Posterior vena cava (tissue), 2 donors: ENCODE measurements at places on chromosomes 11 and 22. TPM values are rescaled to one million over a fixed set of nuclear protein-coding genes. Genes with fewer than 3 reads are reported as not detected.
A peak's percentile ranks its signal among the peaks of the same experiment; 100 is the strongest.

GRCh38 chr11:134849833-134850232 lies 437.8 kb upstream of the B3GAT1 start:
- no peak for DNase-seq

DNA sequence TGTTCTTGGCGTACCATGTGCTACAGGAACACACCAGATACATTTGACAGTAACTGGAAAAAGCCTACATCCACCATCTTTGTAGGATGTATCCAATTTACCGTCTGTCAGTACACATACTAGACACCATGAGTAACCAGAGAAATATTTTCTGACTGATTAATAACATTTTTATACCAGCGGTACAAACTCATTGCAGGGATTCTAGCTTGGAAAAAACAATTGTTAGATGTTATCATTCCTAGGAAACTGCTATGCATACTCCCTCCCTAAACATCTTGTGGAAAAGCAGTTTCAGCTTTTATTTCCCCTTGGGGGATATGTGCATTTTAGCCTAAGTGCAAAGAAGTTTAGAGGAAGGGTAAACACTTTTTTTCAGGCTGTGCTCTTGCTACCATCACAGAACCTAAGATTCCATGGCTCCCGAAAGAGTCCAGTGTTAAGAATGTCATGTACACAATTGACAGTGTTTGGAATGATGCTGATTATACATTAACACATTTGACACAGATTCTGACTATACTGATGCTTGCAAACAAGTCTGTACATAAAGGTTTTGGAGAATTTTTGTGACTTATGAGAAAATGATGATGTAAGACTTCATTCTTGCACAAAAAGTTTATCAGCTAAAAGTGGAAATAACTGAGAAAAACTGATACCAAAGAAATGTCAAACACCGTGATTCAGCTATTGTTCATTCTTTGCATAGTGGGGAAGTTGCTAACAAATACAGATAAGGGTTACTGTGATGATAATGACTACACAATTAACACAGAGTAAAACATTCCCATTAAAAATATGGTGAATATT lies 23.7 kb downstream of the NCF4 start:
- no peak for DNase-seq

DNA sequence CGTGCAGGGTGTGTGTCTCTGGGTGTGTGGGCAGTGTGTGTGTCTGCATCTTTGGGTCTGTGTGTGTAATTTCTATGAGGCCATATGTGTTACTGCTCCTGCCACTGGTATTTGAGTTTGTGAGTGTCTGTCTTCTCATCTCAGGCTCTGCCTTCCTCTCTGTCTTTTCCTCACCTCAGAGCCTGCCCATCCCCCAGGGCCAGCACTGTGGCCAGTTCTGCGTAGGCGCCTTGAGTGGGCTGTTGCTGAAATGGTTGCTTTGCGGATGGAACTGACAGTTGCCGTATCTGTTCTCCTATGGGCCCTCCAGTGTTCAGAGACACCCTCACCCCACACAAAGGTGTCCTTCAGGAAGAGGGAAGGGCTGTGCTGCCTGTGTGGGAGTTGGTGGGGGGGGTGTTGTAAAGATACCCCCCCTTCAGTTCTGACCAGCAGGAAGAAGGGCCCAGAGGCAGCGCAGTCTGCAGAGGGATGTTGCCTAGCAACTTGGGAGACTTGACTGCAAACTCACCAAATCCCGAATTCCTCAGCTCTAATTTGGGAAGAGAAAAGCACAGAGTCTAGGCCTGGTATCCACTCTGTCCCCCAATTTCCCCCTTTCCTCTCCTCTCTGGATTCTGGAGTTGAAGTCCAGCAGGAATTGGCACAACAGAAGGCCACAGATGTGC lies 2.0 kb upstream of the NRGN start:
- DNase-seq = no peak

SPDYC gene
- total RNA-seq = not detected

GRCh38 chr11:59176330-59176729 lies 4.4 kb downstream of the DTX4 start:
- no peak for DNase-seq

- peak; percentile 76 for DNase-seq
Observed at GRCh38 chr11:68661014-68661413, 23.3 kb upstream of the GAL start.

DNA sequence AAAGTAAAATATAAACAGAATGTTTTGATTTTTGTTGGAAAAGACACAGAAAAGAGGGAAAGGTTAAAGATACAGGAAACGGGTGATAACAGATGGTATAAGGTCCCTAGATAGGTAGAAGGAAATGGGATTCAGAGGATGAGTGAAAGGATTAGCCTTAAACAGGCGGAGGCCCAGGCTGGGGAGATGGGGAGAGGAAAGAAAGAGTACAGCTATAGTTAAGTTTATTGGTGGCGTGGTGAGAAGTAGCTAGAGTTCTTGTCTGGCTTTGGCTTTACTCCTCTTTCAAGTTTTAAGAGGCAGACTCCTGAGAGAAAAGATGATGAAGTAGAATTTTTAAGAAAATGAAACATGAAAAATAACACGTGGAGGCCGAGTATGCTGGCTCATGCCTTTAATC lies 13.7 kb downstream of the ZBTB44 start:
- no peak for DNase-seq

DNA sequence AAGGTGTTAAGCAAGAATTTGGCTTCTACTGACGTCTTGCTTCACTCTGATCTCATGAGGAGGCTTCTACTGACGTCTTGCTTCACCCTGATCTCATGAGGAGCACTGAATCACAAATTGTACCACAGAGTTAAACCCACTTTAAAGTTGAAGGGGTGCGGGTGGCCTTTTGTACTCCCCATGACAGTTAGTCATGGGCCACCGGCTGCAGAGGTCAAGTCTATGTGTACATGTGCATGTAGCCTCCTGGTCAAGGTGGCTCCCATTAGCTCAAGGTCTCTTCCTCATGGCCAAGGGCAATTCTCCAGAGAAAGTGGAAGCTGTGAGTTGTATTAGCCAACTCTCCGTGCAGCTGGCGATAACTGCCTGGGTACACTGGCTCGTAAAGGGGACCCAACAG lies 23.1 kb upstream of the FZD4 start:
- DNase-seq = peak; percentile 84

BTG4 gene
- total RNA-seq = not detected

GRCh38 chr11:47136327-47136726 lies 40.4 kb downstream of the ARFGAP2 start:
- no peak for DNase-seq

DNA sequence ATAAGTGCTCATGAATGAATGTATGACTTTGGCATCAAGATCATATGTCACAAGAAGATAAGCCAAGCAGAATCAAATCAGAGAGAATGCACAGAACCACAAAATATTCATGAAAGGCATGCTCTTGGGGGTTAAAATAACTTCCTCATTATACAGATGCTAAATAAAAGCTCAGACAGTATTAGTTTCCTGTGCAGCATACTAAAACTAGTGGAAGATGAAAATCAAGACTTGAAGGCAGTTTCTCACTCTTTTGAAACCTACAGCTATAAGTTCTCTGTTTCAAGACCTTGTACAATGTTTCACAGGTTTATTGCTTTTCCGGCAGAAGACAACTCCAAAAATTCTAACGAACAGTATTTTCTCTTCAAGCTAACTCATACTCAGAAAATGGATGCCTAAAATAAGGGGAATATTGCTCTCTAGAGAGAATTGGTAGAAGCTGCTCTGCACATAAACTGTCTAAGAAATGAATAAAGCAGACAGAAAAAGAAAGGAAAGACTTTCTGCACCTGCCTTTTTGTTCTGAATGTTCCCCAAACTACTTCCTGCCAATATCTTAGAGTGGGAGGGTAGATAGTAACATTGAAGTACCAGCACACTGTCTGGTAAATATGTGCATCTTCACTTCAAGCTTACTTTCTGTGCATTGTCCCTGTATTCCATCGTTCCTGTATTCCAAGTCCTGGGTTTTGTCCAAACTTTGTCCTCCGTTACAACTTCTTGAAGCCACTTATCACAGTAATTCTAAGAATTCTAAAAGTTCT lies 639.4 kb upstream of the FAT3 start:
- no peak for DNase-seq

GRCh38 chr11:66477263-66478201 lies 2.7 kb upstream of the DPP3 start:
- no peak for DNase-seq

GRCh38 chr11:117410861-117411710 lies 83.4 kb downstream of the CEP164 start:
- peak; percentile 54 for DNase-seq

CHADL gene
- total RNA-seq = 1.8 TPM

DEPDC7 gene
- total RNA-seq = 1.4 TPM

GRCh38 chr11:121540627-121541026 lies 87.9 kb upstream of the SORL1-AS1 start:
- no peak for DNase-seq

MYRF gene
- total RNA-seq = 3.7 TPM

DNA sequence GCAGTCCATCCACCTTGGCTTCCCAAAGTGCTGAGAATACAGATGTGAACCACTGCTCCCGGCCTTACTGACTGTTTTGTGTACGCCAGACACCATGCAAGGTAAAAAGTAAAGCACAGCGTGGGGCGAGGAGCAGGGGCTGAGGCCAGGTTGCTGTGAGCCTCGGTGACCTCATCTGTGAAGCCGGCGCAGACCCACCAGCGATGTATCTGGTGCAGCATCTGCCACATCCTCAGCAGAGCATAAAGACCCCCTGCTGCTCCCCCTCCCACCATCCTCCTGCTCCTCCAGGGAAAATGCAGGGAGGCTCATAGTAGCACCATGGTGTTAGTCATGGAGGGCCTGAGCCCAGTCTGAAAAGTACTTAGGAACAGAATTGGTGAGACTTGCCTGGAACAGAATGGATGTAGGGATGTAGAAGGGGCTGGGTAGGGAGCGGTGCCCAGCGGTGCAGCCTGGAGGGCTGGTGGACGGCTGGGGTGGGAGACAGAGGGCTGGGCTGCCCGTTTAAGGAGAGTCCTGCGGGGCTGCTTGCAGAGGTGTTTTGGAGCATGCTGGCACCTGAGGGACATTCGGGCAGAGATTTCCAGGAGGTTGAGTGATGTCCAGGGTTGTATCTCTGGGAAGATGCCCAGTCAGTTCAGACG lies 462.4 kb downstream of the BRD1 start:
- peak; percentile 23 for DNase-seq

DNA sequence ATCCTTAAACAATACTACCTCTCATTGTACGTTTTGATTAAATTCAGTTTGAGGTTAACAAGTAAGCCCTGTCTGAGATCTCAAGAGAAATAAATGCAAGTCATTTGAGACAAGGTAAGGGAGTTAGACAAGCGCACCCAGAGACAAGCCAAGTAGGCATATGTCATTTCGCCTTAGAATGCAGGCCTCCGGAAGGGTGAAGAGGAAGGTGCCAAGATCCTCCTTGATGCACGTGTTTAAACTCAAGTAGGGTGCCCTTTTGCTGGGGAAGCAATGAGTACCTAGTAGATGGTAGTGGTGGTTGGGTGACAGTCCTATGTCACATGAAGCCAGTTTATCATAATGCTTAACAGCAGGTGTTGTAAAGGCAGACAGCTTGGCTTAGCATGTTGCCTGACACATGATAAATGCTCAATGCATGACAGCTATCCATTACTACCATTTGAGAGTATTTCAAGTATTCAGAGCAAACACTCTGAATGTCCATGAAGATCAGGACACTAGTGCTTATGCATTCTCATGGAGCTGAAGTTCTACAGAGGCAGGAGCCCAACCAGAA lies 415.9 kb downstream of the TMEM135 start:
- no peak for DNase-seq

OR10A2 gene
- not detected for total RNA-seq

- DNase-seq = peak; percentile 81
Observed at GRCh38 chr11:1303126-1303821, 6.2 kb downstream of the TOLLIP start.

E2F8 gene
- not detected for total RNA-seq

CCDC188 gene
- 2.5 TPM for total RNA-seq

DNA sequence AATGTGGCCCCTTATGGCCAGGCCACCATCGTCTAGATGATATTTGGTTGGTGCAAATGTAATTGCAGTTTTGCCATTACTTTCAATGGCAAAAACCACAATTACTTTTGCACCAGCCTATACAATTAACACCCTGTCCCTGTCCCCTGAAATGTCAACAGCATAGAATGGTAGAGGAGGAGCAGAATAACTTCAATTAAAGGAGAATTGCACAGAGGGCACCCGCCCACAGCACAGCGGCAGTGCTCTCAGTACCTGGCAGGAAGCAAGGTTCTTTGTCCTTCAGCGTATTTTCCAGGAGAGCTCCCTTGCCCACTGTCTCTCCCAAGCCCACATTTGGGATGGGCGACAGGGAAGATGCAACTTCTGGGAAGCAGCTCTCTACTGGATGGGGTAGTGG lies 115.3 kb downstream of the TRIM29 start:
- peak; percentile 31 for DNase-seq

DNA sequence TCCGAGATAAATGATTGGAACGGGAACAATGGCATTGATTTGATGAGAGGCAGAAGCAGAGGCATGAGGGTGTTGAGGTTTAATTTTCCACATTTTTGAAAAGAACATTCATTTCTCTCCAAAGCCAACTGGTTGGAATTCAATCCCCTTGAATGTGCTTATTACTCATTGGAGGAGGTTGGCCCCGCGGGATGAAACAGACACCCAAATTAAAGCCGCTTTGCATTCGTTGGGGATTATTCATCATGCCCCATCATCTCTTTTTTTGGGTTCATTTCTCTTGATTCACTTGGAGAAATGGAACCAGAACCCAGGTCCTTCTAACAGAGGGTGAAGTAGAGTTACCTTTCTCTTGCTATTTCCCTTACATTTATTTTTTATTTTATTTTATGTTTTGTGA lies 47.6 kb upstream of the PARVG start:
- DNase-seq = peak; percentile 30

- no peak for DNase-seq
Observed at GRCh38 chr11:47524291-47524874, 28.5 kb downstream of the CELF1 start.

DNA sequence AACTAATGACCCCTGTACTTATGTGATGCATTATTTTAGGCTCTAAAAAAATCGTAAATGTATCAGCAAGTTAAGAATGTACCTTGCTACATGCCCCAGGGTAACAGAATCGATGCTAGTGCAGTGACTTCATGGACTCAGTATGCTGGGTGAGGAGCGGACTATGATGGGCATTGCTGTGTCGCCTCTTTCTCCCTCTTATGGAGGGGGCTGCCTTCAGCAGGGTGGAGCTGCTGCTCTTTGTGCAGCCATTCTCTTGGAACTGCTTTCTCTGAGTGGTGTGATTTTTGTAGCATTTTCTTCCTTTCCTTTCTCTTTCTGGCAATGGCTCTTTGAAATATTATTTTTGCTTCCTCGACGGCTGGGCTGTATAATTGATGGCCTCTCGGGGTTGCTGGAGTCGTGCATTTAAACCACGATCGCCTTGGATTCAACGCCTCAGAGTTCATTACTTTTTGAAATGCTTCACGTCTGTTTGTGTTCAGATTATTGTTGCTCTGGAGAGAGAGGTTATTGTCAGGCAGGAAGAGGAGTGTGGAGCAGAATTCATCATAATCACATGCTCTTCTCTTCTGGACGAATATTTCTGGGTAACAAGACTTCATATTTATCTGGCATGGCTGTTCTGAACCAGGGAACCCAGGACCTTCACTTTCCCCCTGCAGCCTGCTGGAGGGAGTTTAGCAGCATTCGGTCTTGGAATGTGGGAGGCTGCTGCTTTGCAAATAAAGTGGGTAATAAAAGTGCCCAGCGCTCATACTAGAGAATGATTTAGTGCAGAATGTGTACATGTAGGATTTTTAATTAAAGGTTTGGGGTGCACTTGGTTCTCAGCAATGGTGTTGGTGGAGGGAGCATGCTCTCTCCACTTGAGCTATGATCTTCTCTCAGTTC lies 804.2 kb downstream of the NTM start:
- DNase-seq = no peak
